CD4-positive, alpha-beta T cell treated with Interleukin-1 beta for 1 hour (primary cell): ENCODE measurements at places on chromosomes 12 and 14.

DNA sequence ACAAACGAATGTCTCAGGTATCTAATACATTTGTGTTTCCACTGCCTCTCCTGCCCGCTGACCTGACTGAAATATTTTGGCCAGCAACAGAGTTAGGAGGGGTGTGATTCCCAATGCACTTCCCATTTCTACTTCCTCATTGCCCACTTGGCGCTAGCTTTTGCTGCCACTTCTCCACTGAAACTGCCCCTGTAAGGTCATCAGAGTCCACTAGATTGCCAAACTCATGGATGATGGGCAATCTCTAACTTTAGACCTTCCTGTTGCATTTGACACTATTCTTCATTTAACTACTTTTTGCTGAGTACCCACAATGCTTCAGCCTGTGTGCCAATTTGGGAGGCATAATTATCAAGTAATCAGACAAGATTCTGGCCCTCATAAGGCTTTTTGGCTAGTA lies 40.8 kb downstream of the GPR65 start:
- no peak for DNase-seq

DNA sequence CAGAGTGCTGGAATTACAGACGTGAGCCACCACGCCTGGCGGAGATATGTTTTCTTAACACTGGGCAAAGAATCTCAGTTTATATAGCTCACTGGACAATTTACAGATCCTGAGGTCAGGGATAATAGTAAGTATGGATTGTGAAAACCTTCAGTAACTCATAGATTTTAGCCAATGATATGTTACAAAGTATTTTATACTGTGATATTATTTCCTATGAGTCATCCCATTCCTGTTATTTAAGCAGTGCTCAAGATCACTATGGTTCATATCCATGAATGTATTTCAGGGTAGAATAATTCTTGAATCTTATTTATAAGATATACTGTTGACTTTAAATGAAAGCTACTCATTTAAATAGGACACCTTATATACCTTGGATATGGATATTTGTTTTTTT lies 107.2 kb downstream of the RAD51B start:
- no peak for DNase-seq

DNA sequence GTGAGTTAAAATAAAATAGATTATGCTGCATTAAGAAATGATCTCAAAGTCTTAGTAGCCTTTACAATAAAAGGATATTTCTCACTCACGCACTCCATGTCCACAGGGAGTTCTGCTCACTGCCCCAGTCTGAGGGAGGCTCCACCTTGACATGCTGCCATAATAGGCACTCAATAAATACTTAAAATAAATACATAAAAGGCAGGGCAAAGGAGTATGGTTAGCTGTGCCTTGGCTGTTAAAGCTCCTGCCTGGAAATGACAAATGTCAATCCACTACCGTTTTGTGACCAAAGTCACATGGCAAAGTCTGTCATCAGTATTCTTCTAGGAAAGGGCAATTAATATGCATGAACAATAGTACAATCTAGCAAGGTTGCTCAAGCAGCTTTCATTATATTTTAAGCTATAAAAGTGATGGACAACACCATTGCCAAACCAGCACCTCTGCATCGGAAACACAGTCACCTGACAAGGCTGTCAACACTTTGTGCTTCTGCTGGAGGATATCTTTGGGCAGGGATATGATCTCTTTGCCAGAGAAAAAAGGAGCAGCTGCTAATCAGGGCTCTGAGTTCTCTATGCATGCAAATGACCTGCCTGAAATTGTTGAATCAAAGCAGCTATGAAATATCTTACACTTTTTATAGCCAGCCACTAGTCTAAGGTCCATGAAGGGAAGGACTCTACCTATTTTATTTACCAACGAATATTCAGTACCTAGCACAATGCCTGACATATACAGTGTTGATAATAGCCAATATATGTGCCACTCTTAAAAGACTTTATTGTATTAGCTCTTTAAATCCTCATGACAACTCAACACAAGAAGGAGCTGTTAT lies 90.1 kb downstream of the PTPRR start:
- DNase-seq, result no peak

DNA sequence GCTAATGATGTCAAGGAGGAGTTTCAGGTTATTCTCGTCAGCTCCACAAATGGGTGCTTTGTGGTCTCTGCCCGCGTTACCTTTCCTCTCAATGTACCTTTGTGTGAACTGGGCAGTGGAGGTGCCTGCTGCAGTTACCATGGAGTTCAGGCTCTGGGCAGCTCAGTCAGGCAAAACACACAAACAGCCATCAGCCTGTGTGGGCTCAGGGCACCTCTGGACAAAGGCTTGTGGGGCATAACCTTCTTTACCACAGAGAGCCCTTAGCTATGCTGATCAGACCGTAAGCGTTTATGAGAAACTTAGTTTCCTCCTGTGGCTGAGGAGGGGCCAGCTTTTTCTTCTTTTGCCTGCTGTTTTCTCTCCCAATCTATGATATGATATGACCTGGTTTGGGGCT lies 16.7 kb upstream of the PAPLN start:
- DNase-seq, result no peak

DNA sequence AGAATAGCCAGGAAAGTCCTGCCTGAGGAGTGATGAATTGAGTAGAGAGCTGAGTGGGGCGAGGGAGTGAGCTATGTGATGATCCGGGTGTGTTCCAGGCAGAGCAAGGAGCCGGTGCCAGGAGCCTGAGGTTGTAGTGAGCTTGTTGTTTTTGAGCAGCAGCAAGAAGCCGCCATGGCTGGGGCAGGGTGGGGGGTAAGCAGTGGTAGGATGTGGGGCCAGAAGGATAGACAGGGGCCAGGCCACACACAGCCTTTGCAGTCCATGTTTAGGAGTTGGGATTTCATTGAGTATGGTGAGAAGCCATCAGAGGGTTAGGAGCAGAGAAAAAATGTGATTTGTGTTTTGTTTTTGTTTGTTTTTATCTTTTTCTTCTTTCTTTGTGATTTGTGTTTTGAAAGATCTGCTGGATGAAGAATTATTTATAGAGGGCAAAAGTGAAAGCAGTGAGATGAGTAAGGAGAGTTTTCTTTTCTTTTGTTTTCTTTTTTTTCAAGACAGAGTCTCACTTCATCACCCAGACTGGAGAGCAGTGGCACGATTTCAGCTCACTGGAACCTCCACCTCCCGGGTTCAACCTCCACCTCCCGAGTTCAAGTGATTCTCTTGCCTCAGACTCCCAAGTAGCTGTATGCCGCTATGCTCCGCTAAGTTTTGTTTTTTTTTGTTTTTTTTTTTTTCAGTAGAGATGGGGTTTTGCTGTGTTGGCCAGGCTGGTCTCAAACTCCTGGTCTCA lies 92.3 kb upstream of the BCAT1 start:
- DNase-seq, result no peak

DNA sequence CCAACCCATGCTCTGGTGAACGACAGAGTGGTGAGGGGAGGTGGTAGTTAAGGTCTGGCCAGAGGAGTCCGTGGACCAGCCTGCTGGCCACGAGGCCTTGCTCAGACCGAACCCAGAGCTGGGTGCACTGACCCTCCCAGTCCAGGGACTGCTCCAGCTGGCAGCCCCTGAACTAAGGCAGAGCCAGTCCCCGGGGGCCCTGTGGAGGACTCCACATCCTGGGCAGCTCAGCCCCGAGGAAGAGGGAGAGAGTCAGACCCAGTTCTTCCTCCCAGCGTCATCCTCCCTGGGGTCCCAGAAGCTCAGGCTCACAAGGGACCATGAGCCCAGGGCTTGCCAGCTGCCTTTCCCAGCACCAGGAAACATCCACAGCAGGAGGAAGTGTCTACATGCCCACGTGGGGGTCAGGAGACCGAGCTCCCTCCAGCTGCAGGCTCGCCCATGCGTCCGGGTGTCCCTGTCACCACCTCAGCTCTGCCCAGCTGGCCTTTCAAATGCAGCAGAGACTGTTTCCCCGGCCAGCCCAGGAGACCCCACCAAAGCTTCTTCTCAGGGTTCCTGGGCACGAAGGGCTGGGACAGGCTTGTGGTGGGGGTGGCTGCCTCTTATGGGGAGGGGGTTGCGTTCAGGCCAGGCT lies 194.4 kb downstream of the KIF26A start:
- DNase-seq, result no peak

DNA sequence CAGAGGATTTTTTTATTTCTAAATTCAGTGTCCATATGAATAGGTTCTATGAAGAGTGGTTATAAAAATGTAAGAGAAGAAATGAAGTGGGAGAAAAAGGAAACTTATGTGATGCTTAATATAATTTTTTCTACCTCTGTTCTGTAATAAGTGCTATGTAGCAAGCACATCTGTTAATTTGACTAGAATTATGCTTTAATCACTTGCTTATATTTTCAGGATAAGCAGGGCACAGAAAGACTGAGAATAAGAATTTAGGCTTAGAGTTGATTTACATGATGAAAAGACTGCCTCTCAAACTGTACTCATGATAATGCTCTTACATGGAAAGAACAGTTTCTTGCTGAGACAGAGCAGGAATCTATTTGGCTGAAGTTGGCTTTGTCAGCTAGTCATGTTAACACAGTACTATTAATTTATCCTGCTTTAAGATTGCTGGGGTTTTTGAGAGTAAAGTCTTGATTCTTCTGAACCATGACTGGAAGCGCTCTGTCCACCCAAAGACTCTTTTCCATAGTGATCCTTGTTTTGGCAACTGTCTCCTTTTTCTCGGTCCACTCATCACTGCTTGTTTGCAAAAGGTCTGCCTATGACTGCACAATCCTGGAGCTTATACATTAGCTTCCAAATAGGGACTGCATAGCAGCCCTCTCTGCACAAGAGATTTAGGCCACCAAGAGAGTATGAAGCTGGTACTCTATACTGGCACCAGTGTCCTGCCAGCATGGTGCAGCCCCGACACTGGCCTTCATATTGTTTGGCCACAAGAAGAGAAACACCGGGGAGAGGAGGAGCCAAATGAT lies 98.8 kb downstream of the AKAP6 start:
- DNase-seq, result no peak

DNA sequence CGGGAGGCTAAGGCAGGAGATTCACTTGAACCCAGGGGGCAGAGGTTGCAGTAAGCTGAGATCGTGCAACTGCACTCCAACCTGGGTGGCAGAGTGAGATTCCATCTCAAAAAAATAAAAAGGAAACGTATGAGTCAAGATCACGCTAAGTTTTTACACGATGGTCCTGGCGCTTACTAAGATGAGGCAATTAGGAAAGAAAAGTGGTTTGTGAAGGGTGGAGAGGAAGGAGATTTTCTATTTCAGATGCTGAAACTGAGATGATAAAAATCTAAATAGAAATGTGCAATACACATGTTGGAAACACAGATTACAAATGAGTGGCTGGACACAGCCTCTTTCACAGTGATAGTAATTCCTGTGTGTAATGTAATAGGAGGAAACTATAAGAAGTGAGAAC lies 63.2 kb downstream of the KDM5A start:
- no peak for DNase-seq

- no peak for DNase-seq
Observed at GRCh38 chr12:45701296-45701695, 28.2 kb upstream of the ARID2 start.

DNA sequence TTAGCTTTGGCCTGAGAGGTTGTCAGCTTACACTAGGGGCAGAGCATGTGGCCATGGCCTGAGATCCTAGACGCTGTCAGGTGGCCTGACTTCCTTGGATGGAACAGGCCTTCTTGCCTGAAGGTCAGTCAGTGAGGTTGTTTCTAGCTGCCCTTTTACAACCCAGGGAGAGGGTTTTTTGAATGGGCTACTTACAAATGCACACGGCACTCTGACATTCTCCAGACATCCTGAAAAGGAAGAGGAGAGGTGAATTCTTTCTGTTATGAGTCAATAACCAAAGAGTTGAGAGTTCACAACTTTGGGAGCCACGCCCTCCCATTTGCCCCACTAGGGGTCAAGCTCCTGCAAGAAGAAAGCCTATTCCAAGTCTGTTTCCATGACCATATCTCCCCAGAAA lies 7.8 kb downstream of the KRT76 start:
- no peak for DNase-seq

DNA sequence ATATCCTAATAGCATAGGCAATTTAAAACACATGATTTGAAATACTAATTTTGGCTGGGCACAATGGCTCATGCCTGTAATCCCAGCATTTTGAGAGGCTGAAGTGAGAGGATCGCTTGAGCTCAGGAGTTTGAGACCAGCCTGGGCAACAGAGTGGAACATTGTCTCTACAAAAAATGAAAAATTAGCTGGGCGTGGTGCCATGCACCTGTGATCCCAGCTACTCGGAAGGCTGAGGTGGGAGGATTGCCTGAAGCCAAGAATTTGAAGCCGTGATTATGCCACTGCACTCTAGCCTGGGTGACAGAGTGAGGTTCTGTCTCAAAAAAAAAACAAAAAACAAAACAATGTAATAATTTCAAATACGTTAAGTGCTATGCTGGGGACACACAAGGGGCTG lies 83.3 kb downstream of the SSPN start:
- DNase-seq, result no peak

GRCh38 chr14:76651410-76652055 lies 109.7 kb upstream of the VASH1 start:
- no peak for DNase-seq

- no peak for DNase-seq
Observed at GRCh38 chr12:124893792-124894516, 20.5 kb downstream of the UBC start.

- DNase-seq, result peak; percentile 60
Observed at GRCh38 chr14:68695326-68695768, 97.5 kb downstream of the ZFP36L1 start.

- DNase-seq, result no peak
Observed at GRCh38 chr12:4769073-4769472, 48.9 kb downstream of the GALNT8 start.

- peak; percentile 42 for DNase-seq
Observed at GRCh38 chr12:103455020-103455763, 40.6 kb downstream of the C12orf42 start.

- no peak for DNase-seq
Observed at GRCh38 chr12:53230108-53230845, 1.7 kb downstream of the RARG start.

- DNase-seq, result no peak
Observed at GRCh38 chr14:68607867-68608573, 184.8 kb downstream of the ZFP36L1 start.

DNA sequence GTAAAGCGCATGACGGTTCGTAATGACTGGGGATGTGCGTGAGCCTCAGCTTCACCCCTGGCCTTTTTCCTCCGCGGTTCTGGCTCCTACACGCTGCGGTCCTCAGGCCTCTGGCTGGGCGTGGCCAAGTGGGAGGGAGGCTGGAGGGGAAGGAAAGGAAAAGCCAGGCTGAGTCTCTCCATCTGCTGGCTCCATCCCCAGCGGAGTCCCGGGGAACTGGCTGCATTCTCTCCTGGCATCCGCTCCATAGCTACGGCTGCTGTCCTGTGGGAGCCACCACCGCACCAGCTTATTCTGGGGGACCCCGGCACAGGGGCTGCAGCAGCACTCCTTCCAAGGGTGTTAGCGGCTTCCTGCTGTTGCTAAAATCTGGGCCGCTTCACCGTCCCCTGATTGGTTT lies 68.2 kb upstream of the SLC24A4 start:
- DNase-seq, result no peak
